ENCODE measurements at places on chromosomes 5 and 9. TPM values are rescaled to one million over a fixed set of nuclear protein-coding genes. Genes with fewer than 3 reads are reported as not detected.

Gene WHRN
- 1.0 TPM for polyA plus RNA-seq

Gene TTLL11
- 3.1 TPM for polyA plus RNA-seq

Gene OR13C9
- not detected for polyA plus RNA-seq

Gene SFXN1
- polyA plus RNA-seq = 24.4 TPM

- H3K27me3 ChIP-seq = peaks cover 2% of the 10 kb centered on the region
- no peak overlapping the region for H3K27ac ChIP-seq
- no peak for DNase-seq
- H3K4me3 ChIP-seq = no peak overlapping the region
- no peaks in the 10 kb centered on the region for H3K36me3 ChIP-seq
These were observed 58.3 kb upstream of the AKNA start for GRCh38 chr9:114446036-114446435.

GRCh38 chr9:28155671-28156070 is 582.4 kb upstream of the C9orf72 start:
- H3K4me1 ChIP-seq = peaks cover 4% of the 10 kb centered on the region
- no peak overlapping the region for H3K27ac ChIP-seq
- H3K27me3 ChIP-seq = no peaks in the 10 kb centered on the region
- H3K36me3 ChIP-seq = no peaks in the 10 kb centered on the region
- no peak for DNase-seq

GRCh38 chr5:73619606-73620333 is 6.2 kb upstream of the ARHGEF28 start:
- H3K4me3 ChIP-seq = no peak overlapping the region
- H3K36me3 ChIP-seq = no peaks in the 10 kb centered on the region
- no peak for DNase-seq
- no peak overlapping the region for H3K27ac ChIP-seq
- H3K27me3 ChIP-seq = no peaks in the 10 kb centered on the region

DNA sequence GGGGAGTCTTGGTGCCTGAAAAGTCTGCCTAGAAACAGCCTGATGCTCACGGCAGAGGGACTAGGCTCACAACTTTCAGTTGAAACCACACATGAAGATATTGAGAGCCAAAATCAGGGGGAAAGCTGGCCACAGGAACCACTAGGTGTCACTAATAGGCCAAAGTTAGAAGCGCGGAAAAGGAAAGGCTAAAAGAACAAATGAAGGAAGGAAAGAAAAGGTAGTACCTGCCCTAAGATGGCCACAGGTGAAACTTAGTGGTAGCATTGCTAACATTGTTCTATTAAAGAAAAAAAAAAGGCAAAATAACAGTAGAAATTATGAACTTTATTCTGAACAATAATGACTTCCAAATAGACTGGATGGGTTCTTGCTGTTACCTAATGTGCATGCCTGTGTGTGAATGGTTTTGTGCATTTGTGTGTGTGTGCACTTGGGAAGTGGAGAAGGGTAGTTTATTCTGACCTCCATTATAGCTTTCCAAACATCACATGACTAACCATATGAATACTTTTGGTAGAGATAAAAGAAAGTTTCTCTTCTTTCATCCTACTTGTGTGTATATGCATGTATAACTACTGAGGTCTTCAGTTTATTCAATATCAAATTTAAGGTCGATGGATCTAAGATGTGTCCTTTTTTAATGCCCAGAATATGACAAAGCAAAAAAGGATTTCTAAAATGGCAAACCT is 2.1 kb upstream of the RFESD start:
- peak overlapping the region; percentile 77 for H3K27ac ChIP-seq
- H3K36me3 ChIP-seq = no peaks in the 10 kb centered on the region
- H3K4me1 ChIP-seq = peaks cover 35% of the 10 kb centered on the region
- DNase-seq = peak; percentile 49

GRCh38 chr9:114849450-114849849 is 43.6 kb upstream of the TNFSF15 start:
- no peaks in the 10 kb centered on the region for H3K27me3 ChIP-seq
- H3K36me3 ChIP-seq = no peaks in the 10 kb centered on the region
- no peak overlapping the region for H3K4me3 ChIP-seq
- no peaks in the 10 kb centered on the region for H3K4me1 ChIP-seq

GRCh38 chr5:126499853-126500342 is 76.7 kb downstream of the GRAMD2B start:
- no peaks in the 10 kb centered on the region for H3K4me1 ChIP-seq
- no peaks in the 10 kb centered on the region for H3K36me3 ChIP-seq
- H3K27ac ChIP-seq = no peak overlapping the region
- H3K4me3 ChIP-seq = no peak overlapping the region

DNA sequence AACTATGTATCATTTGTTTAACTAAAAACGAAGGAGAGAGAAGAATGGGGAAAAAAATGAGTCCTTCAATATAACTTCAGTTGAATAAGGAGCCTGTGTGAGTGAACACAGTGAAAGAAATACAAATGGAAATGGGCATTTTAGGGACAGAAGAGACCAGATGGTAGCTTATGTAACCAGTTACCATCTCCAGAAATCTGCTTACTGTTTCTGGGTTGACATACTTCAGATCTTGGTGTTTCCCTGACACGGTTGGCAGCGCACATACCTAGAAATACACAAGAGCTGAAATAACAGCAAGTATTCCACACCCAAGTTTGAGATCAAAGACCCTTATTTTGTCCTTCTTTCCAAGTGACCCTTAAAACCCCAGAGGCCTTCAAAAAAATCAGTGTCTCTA is 14.9 kb upstream of the GFRA3 start:
- no peaks in the 10 kb centered on the region for H3K36me3 ChIP-seq
- H3K4me3 ChIP-seq = no peak overlapping the region
- no peaks in the 10 kb centered on the region for H3K27me3 ChIP-seq

DNA sequence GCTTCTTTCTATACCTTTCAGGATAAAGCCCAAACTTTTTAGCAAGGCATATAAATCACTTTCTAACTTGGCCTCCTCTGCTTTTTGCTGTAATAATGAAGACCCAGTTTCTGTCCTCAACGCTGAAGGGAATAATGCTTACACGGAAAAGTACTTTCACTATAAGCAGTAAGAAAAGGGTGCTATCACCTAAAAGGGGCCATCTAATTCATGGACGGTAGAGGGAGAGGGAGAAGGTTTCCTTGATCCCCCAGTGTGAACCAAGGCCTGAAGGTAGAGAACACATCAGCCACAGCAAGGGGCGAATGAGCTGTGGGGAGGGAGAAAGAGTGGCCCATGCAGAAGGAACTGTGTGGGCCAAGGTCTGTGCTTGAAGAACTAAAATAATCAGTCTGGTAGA is 417.7 kb upstream of the CLINT1 start:
- no peaks in the 10 kb centered on the region for H3K4me1 ChIP-seq
- H3K36me3 ChIP-seq = no peaks in the 10 kb centered on the region
- no peak for DNase-seq

Data from immature natural killer cell (primary cell).